ENCODE measurements at places on chromosomes 11 and 22.

GRCh38 chr11:44659641-44660040, 67.1 kb upstream of the TSPAN18 start:
- DNase-seq = no peak

GRCh38 chr11:127006311-127006710, 5.7 kb upstream of the KIRREL3 start:
- no peak for DNase-seq

DNA sequence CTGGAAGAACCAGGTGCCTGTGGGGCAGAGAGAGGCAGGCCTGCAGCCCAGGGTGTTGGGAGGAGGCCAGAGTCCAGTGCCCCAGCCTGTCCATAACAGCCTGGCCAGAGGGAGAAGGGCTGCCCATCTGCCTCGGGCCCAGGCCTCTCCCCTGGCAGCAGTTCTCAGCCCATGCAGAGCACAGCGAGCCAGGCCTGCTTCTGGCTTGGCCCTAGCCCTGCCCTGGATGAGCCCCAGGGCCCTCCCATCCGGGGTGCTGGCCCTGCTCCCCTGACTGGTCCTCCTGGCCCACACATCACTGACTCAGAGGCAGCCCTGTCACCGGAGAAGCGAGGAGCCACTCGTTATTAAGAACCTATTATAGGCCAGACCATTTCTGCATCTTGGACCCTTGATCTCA, 19.7 kb upstream of the MYRF start:
- DNase-seq = no peak

DNA sequence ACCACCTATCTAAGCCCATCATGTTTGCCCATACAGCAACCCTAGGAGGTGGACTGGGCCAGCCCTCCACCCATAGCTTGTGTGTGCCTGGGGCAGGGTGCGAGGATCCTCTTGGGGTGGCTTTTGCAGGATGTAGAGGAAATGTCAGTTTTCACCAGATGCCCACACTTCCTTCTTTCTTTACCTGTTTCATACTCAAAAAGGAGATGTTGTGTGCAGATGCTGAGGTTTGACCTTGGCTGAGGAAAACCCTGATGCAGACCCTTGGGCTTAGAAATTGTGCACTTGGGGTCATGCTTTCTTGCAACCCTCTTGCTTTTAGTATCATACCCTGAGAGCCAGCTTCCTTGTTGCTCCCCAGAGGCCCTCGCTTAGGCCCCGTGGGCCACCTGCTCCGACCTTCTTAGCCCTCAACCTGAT, 2.2 kb downstream of the HTR3A start:
- DNase-seq = no peak

GRCh38 chr11:13929395-13929891, 33.1 kb upstream of the SPON1 start:
- no peak for DNase-seq

DNA sequence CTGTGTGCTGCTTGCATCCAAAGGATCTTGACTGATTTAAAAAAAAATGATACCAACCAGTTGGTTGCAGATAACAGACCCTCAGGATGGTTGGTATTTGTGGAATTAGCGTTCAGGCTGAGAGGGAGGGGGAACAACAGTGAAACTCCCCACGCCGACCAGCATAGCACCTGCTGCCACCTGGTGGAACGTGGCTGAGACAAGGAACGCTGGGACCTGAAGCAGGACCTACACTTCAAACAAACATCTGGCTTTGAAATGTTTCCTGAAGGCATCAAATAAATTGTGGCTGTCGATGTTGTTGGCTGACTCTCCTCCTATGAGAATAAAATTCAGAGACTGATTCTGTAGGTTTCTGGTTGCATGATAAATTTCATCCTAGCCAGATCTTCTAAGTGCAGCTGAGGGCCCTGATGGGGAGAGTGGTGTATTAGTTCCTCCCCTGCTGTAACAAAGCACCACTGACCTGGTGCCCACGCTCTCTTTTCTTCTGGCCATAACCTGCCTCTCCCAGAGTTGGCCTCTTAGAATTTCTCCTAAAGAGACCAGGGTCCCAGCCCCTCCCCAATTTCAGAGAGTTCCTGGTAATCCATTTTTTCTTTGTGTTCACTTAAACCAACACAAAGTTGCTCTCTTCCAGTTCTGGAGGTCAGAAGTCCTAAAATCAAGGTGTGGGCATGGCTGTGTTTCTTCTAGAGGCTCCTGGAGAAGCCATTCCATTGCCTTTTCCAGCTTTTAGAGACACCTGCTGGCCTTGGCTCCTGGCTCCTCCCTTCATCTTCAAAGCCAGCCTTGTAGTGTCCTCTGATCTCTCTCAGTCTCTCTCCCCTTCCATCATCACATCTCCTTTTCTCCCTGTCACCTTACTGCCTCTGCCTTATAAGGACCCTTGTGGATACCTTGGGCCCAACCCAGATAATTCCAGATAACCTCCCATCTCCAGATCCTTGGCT, 17.3 kb downstream of the APOL2 start:
- DNase-seq = peak; percentile 16

DNA sequence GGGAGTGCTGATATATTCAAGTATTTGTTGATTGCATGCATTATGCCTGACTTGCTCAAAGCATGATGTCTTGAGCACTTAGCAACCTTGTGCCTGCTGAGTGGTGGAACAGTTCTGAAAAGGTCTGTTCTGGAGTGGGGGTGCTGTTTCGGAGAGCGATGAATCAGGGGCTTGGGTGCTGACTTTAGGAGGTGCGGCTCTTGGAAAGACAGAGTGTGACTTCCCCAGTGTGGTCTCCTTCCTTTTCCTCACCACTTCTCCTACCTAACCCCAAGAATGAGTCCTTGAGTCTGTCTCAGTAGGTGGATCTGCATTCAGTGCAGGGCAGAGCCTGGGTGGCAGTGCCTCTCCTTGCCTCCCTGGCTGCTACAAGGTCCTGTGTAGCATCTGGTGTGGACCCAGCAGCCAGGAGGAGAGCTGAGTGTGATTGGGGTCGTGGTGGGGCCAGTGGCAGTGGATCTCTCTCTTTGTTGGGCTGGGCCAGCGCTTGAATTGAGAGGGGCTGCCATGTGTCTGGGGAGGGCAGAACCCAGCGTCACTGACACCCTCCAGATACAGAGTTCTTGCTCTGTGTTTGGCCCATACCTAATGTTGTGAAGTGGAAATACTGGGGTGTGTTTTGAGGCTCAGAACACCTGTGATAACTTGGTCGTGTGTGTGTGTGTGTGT, 35.9 kb downstream of the ST3GAL4 start:
- no peak for DNase-seq

DNA sequence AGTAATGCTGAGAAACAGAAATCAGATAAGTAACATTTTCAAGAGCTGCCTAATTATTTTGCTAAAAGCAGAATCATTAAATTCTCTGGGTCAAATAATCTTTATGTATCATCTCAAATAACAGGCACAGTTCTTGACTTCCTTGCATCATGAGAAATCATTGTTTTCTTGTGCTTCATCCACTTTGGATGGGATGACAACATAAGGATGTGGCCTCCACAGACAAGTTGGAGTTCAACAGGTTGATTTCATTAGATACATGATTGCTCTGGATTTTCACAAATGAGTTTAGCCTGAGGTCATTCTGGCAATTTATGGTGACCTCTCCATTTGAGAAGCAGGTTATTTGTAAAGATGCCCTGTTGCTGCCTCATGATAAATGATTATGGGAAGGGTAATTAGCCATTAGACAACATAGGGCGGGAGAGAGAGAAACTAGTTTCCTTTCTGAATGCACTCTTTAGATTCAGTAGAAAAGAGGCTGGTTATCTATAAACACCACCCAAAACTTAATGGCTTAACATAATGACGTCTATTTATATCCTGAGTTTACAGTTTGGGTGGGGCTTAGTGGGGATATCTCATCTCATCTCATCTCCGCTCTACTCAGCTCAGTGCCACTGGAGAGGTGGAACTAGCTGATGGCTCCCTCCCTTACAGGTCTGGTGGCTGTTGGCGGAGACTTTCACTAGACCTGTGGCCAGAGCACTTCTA, 35.0 kb upstream of the ADORA2A start:
- DNase-seq = no peak

Data from NCI-H2081 (cell line).